ENCODE measurements at places on chromosomes 1 and 21. TPM values are rescaled to one million over a fixed set of nuclear protein-coding genes. Genes with fewer than 3 reads are reported as not detected.

DNA sequence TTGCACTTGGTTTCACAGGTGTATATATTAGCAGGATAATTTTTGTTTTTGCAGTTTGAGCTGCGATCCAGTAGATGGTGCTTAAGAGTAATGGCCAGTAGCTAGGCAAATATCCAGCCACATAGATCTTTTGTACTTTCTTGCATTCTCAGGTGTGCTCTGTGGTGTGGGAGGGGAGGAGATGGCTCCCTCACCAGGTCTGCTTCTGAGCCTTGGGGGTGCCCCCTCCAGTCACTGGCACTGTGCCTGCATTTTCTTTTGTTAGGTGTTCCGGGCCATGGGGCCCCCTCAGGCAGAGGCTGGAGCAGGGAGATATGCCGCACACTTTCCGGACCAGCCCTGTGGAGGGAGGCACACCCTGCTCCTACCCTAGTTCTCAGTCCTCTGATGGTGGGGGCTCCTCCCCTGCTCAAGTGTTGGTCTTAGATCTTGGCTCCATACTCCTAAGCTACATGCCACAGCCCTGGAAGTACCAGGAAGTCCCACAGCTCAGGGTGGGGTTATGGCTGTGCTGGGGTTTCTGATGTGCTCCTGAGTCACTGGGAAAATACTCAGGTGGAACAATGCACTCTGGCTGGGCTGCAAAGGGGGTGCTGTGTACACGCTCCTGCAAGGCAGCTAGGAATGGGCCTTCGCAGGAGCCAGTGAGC is 197.6 kb upstream of the DMRTA2 start:
- DNase-seq = no peak

- DNase-seq = no peak
Measured at GRCh38 chr1:7172804-7173203, 387.6 kb downstream of the CAMTA1 start.

DNA sequence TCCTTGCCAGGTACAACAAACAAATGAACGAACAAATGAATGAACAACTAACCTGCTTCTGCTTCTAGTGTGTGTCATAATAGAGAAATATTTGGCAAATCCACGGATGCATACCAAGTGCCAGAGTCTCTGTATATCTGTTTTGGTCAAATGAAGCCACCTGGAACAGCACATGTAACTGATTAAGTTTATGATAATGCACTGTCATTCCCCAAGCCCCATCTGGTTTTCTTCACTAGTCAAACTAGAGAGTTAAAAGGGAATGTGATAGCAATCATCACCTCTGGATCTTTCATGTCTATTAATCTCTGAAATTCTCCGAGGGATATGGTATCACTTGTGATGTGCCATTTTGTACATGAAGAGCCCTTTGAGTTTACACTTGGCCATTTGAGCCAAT is 21.0 kb upstream of the SCAF4 start:
- DNase-seq = no peak

GRCh38 chr1:205243350-205244191 is 15.8 kb downstream of the TMCC2 start:
- no peak for DNase-seq

GRCh38 chr1:185066181-185066580 is 20.8 kb downstream of the RNF2 start:
- DNase-seq = no peak

GRCh38 chr1:163406772-163407171 is 85.0 kb downstream of the NUF2 start:
- no peak for DNase-seq

DNA sequence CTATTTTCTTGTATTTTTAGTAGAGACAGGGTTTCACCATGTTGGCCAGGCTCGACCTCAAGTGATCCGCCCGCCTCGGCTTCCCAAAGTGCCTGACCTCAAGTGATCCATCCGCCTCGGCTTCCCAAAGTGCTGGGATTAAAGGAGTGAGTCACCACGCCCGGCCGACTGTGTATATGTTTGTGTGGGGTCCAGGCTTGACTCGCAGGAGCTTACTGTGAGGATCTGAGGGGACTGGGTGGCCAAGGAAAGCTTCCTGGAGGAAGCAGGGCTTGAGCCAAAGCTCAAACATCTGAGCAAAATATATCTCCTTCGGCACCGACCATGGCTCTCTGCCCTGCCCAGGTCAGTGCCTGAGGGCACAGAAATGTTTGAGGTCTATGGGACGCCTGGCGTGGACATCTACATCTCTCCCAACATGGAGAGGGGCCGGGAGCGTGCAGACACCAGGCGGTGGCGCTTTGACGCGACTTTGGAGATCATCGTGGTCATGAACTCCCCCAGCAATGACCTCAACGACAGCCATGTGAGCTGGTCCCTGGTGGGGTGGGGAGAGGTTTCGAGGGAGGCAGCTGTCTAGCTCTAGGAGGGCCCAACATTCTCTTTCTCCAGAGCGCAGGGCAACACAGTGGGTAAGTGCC is 10.5 kb downstream of the PADI3 start:
- no peak for DNase-seq

DNA sequence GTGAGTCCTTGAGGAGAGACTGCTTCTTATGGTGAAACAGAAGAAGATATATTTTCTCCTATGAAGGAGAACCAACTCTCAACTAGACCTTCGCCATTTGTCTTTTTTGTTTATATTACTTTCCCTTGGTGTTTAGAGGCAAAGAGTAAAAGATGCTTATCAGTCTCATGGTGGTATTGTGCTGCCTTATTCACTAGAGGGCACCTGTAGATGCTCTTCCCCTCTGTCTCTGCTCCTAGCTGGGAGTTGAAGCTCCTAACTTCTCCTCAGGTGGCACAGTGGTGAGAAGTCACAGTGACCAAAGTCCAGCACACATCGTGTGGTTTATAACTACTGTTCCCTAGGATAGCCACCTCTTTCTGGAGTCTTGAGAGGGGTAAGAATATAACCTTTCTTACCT is 1359.6 kb downstream of the PLA2G4A start:
- no peak for DNase-seq

- DNase-seq = no peak
Measured at GRCh38 chr1:229753764-229754551, 127.9 kb downstream of the URB2 start.

- no peak for DNase-seq
Measured at GRCh38 chr1:69728206-69728605, 160.5 kb downstream of the LRRC7 start.

DNA sequence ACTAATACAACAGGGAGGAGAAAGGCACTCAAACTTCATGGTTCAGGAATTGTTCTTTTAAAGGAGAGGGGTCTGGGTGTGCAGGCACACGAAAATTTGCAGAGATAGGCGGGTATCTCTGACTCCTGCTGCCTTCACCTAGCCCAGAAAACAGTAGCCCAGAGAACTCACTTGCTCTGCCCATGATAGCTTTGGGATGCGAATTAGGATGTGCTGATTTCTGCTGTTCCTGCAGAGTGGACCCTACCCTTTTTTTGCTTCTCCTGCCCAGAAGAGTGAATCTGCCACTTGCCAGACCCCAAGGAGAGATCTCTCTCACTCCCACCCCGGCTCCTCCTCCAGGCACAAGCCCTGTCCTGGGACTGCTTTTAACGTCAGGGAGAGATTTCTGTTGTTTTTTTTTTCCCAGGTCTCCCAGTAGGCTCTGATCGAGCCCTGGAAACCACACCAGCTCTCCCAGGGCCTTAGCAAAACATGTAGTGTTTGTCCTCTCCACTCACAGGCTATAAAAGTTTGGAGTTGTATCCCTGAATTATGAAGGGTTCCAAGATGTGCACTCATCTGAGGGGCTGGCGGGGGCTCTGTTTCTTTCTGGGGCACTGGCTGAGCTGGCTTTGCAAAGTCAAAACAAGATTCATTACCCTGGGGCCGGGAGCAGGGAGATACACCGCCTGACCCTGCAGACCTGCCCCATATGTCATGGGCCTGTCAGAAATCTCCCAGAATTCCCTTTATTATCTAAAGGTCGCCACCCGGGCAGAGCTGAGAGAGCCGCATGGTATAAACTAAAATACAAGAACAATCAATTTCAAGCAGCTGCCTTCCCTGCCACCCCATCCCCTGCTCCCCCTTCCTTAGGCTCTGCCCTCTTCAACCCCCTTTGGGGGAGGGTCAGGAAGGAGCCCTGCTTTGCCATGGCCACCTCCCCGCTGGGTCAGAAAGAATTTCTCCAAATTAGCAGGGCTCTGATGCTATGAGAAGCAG is 17.9 kb downstream of the PLXNA2 start:
- no peak for DNase-seq

- no peak for DNase-seq
Measured at GRCh38 chr1:198937231-198938031, 298.6 kb downstream of the PTPRC start.

GRCh38 chr1:228048659-228049298 is 33.7 kb upstream of the ARF1 start:
- DNase-seq = no peak

GRCh38 chr1:4797429-4797828 is 143.0 kb downstream of the AJAP1 start:
- DNase-seq = no peak

DNA sequence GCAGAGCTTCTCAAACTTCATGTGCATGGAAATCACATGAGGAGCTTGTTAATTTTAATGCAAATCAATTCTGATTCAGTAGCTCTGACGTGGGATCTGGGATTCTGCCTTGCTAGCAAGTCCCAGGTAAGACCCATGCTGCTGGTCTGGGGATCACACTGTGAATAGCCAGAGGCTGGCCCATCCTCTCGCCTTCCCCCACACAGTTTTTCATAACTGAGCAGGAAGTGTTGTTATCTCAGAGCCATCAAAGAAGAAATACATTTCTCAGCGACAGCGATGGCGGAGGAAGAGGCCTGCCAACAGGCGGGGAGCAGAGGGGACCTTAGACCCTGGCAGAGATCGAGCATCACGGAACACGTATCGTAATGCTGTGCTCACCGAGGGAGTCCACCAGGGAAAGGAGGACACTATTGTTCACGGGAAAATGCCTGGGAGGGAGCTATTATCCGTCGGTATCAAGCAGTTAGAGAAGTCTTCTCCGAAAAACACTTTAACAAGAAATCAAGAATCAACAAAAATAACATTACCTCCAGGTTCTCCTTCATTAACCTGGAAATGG is 268.9 kb upstream of the TMEM51 start:
- no peak for DNase-seq

GRCh38 chr1:54280651-54281050 is 80.7 kb downstream of the MRPL37 start:
- no peak for DNase-seq

The TNFSF18 gene
- not detected for total RNA-seq

The RIPPLY3 gene
- not detected for total RNA-seq

The SELENBP1 gene
- 132 TPM for total RNA-seq

The OR2L2 gene
- total RNA-seq = 0.81 TPM

The OTUD3 gene
- 8.9 TPM for total RNA-seq

The CELA3B gene
- not detected for total RNA-seq

The DMBX1 gene
- not detected for total RNA-seq

Data from sigmoid colon (tissue), 7 donors.